NCI-H510A treated with DMSO at 0.1 percent for 48 hours (cell line): ENCODE measurements at places on chromosomes 5 and 9.
A peak's percentile ranks its signal among the peaks of the same experiment; 100 is the strongest.

DNA sequence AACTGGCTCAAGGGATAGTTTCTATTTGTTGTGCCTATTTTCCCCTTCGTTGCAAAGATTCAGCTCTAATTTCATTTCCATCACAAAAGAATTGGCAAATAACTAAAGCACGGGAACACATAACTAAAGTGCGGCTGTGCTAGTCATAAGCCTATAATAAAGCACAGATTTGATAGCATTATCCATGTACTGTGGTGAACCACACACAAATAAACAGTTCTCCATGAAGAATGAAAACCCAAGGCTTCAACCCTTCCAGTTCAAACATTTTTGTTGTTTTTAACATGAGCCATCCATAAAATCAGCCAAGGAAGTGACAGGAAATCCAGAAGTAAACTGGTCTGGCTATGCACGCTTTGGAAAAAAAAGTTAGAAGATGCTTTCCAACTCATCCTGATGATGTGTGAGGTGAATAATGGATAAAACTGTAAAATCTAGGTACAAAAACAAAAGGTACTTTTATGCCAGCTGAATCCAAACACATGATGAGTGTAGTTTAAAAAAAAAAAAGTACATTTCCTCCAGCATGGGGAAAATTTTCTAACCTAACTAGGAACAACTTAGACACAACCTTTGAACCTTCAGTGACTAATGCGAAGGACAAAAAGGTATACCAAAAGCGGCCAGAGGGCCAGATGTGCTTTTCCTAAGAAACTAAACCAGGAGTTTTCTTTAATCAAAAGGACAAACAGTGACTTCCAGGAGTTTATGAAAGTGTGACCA, 10.2 kb downstream of the ZNF608 start:
- no peak for DNase-seq

- no peak for DNase-seq
Measured at GRCh38 chr9:9874270-9874669, 738.5 kb downstream of the PTPRD start.

GRCh38 chr5:77550406-77550805, 58.3 kb upstream of the WDR41 start:
- no peak for DNase-seq

DNA sequence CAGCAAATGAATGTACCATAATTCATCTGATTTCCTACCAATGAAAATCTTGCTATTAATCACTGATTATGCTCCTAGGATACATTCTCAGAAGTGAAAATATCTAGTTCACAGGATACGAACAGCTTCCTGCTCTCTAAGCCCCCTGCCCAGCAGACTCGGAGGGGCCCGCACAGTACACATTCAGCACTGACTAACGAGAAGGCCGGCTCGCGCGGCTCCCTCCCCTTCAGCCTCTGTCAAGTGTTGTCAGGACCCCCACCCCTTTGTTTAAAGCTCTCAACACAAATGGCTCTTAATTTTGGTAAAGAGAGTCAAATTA, 82.0 kb downstream of the PRRT1B start:
- DNase-seq, result no peak

DNA sequence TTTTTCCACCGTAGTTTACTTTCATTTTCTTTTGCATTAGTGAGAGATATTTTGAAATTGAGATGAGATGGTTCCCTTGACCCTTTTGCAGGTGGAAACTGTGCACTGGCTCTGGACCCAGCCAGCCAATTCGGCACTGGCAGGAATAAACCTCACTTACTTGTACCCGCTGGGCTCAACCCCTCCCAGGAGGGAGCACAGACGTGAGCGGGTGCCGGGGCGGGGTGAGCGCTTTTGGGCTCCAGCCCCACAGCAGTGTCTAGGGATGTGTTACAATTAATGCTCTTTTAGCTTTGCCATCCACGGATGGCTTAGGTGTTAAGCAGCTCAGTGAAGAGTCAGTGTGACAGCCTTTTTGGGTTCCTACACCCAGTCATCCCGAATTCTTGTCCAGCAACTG, 766.1 kb upstream of the CHD1 start:
- DNase-seq, result no peak

DNA sequence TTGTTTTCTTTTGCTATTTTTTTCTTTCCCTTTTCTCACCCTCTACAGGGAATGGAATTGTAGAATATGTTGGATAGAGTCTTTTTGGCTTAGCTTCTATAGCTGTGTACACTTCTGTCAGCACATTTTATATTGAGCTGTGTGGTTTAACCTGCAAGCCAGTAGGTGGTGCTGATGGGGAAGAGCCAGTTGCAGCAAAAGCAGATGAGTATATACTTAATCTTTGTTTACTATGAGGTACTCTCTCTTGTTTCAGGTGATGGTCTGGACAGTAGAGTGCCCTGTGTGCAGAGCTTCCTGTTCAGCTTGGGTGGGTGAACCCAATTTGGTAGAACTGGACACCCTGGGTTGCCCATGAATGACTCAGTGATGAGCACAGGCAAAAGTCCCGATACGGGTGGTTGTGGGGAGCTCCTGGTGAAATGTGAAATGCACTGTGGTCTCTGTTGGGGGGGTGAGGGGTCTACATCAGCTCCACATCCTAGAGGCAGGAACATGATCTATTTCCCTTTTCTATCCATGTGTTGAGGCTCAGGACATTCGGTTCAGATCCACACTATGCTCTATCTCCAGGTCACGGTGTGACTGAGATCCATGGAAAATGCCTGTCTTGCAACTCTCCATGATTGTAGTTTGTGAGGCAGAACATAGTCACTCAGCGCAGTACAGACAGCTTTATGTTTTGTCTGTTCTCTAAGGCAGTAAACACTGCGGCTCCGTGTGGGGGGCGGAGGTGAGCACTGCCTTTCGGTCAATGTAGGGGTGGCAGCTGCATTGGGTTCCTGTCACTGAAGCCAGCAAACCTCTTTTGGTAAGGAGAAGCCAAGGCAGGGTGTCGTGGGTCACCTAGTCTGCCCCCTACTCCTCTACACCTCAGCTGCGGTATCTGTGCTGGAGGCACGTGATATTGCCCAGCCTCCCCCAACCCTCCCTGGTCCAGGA, 353.2 kb downstream of the PRR16 start:
- peak; percentile 7 for DNase-seq

DNA sequence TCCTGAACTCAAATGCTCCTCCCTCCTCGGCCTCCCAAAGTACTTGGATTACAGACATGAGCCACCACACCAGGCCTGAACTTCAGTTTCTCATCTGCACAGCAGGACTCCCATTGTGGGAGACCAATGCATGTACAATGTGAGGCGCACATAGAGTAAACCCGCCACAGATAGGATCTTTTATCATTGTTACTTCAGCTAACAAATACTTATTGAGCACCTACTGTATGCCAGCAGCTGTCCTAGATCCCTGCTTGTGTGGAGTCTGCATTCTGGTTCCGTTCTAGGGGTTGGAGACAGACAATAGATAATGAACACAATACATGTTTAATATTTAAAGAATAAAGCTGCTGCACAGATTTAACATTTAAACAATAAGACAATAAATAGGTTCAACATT, 6.3 kb upstream of the SLC25A51 start:
- DNase-seq, result no peak

GRCh38 chr5:104817127-104817526, 1254.5 kb upstream of the NUDT12 start:
- DNase-seq, result no peak

- no peak for DNase-seq
Measured at GRCh38 chr9:98886691-98887229, 56.9 kb upstream of the COL15A1 start.

GRCh38 chr9:93808115-93809029, 146.8 kb downstream of the BARX1 start:
- no peak for DNase-seq

GRCh38 chr5:126053630-126054029, 369.6 kb upstream of the GRAMD2B start:
- no peak for DNase-seq

GRCh38 chr9:92492781-92493401, 10.6 kb upstream of the ASPN start:
- DNase-seq, result no peak

DNA sequence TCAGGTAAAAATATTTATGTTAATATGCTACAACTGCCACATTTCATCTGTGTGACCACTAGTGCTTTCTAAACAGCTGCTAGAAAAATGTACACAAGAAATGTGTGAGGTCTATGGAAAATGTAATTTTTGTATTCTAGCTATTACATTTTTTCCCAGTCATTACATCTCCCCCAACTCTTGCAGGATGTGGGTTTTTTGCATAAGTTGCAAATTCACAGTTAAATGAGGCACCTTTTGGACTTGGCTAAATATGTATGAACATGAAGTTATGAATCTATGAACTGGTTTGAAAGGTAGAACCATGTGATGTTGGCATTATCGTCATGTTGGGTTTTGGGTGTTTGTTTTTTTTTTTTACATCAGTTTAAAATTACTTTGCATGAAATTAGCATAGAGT, 590.4 kb upstream of the WWC1 start:
- DNase-seq, result no peak

GRCh38 chr9:131546336-131547084, 1.2 kb downstream of the PRRT1B start:
- peak; percentile 58 for DNase-seq
